ENCODE measurements at places on chromosomes 1 and 21. TPM values are rescaled to one million over a fixed set of nuclear protein-coding genes. Genes with fewer than 3 reads are reported as not detected.
A peak's percentile ranks its signal among the peaks of the same experiment; 100 is the strongest.

Gene NEK2
- total RNA-seq = 23.5 TPM

Gene TMEM39B
- total RNA-seq = 25.8 TPM

Gene AIRE
- 0.09 TPM for total RNA-seq

Gene LRRC38
- total RNA-seq = 0.25 TPM

Gene FAM177B
- total RNA-seq = not detected

Gene MCOLN2
- 3.8 TPM for total RNA-seq

Gene S100A7A
- total RNA-seq = not detected

Gene SH2D1B
- not detected for total RNA-seq

Gene INTS7
- total RNA-seq = 17.3 TPM

Gene CCDC181
- total RNA-seq = 1.5 TPM

DNA sequence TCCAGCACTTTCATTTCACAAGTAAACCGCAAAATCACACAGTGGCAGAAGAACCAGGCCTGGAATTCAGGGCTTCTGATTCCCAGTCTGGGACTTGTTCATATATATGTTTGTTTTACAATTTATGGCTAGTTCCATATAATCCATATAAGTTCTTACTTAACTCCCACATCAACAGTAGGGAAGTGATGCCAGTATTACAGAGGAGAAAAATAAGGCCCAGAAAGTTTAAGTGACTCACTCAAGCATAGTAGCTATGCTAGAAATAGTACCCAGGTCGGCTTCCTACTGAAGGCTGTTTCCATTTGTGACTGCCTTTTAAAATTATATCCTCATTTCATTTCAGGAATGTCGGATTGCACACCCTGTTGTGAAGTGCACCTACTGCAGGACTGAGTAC lies 1.4 kb downstream of the FAM76A start:
- DNase-seq = no peak

DNA sequence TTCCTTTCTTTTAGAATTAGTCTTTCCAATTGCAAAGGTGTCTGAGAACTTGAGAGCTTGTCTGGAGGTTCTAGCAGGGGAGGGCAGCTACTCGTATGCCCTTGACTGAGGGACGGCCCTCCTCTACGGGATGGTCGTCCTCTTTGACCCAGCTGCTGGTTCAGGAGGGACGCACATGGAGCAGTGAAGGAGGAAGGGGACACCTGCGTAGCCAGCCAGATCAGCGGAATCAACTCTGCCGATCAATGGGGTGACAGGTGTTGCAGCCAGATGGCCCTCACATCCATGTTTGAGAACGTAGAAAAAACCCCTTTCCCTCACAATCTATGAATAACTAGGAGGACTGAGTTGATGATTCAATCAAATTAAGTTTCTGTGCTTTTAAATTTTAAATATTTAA lies 15.7 kb upstream of the A3GALT2 start:
- no peak for DNase-seq

DNA sequence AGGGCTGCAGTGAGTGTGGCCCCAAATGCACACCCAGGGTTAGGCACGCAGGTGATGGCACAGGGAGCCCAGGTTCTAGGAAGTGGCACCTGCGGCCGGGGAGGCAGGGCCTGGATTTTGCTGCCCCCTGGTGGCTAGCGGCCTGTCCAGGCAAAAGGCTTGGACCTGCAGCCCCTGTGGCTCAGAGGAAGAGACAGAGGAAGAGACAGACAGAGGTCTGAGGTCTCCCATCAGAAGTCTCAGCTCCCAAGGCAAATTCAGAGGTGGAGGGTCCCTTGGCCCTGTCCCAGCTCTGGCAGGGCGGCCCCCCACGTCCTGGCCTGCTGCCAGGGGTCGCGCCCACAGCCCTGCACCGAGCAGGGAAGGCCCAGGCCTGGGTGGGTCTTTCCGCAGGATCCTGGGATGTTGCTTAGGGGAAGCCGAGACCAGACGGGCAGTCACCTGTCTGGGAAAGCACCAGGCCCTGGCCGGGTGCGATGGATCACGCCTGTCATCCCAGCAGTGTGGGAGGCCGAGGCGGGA lies 8.0 kb upstream of the TNFRSF14 start:
- peak; percentile 87 for DNase-seq

DNA sequence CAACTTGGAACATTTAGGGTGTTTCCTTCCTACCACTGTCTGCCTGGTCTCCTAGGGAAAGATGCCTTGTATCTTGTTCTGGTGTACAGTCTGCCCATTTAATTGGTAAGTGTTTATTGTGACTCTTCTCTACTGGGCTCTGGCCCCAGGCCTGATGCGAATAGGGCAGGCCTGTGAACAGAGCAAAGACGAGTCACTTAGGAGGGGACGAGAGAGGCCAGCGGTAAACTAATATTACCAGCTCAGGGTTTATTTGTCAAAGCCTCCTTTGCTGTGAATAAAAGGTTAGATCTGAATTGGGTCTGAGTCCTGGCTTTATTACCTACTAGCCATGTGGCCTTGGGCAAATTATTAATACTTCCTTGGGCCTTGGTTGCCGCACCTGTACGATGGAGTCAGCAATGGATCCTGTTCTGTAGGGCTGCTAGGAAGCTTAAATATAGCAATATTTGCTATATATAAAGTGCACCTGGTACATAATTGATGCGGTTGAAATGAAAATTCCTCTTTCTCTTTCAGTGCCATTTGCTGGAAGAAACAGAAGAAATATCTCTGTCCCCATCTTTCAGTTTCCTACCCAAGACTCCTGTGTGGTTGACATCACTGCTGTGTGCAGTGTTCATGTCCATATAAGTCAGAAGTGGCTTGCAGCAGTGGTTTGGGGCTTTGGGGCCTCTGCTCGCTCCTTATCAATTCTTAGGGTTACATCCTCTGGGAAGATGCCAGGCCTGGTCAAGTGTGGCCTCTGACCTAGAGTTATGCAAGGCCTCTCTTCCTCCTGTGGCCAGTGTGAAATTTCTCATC lies 32.4 kb downstream of the MAPKAPK2 start:
- no peak for DNase-seq

DNA sequence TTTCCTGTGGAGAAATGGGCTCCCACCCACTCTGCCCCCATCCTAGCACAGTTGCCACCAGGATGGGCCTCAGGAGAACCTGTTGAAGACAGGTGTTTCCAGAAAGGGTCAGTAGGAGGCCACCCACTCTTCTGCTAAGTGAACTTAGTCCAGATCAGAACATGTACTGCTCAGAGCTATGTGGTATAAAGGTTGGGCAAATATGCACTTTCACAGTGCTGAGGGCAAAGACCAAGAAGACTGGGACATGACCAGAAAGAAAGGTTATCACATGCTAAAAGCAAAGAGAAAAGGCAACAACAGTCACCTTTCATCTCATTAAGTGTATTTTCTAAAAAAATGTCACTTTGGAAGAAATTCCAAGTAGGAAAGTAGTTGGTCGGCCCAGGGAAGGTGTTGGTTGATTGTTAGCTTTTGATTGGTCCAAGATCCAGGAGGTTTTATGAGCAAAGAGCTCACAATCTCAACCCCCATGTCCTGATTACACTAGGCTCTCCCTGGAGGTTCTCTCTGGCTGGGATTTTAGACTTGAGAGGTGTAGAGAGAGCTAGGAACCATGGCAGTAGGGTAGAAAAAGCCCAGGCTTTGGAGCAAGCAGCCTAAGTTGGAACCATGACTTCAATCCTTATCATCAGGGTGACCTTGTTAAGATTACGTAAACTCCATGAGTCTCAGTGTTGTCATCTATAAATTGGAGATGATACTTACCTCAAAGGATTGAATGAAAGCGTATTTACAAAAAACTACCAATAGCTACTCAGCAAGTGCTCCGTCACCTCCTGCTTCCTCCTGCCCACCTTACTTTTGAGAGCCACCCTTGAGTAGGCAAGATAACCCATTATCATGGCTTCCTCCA lies 102.6 kb downstream of the GLUL start:
- DNase-seq = no peak

- DNase-seq = no peak
These were observed 9.3 kb downstream of the HLX start for GRCh38 chr1:220888417-220888986.

- no peak for DNase-seq
These were observed 81.8 kb downstream of the CDC7 start for GRCh38 chr1:91582431-91582921.

DNA sequence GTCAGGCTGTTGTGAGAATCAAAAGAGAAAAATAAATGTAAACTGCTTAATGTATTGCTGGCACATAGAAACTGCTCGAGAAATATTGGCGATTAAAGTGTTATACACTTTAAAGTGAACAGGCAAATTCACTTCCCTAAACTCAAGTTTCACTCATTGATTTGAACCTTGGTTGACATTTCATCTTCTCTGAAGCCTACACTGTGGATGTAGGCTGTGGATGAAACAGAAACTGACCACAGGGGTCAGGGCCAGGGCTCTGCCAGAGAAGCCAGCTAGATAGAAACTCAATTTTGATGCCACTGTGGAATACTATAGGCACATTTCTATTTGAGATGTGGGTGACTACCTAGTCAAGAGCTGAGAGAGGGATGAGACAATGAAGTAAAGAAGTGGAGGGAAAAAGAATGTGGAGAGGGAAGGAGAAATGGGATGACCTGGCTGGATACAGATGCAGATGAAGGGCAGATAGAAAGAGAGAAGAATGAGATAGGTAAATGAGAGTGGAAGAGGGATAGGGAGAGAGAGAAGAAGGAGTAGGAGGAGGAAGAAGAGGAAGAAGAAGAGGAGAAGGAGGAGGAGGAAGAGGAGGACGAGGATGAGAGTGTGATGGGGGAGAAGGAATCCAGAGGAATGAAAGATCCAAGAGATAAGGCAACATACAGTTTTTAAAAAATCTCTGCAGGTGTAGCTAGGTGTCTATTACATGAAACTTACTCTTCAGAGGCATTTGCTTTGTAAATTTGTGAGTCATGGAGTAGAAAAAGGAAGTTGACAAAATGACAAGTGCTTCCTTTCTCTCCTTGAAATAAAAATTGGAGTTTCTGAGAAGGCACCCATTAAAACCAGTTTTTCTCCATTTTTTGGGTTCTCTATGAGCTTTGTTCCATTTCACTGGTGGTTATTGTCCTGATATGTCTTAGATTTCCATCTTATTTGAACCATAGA lies 17.4 kb upstream of the CD1D start:
- DNase-seq = no peak

- DNase-seq = peak; percentile 16
These were observed 2.4 kb upstream of the PRAMEF18 start for GRCh38 chr1:13228343-13228781.

- no peak for DNase-seq
These were observed 3.5 kb upstream of the TMEM52 start for GRCh38 chr1:1922702-1922955.

- DNase-seq = no peak
These were observed 115.1 kb upstream of the CHODL start for GRCh38 chr21:18129526-18129925.

DNA sequence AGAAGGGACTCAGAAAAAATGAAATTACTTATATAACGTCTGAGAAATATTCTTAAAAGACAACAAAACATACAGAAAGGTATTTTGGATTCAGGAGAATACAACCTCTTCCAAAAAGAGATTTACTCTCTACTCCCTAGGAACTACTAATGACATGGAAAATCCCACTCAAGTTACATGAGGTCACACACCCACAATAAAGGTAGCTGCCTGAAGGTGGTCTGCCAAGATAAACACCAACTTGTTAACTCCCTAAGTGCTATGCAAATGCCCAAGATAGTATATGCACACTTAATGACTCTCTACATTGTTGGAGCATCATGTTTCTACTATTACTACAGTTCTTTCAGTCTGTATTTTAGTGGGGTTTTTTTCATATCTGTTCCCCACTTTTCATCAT lies 26.5 kb downstream of the RERE start:
- DNase-seq = no peak

DNA sequence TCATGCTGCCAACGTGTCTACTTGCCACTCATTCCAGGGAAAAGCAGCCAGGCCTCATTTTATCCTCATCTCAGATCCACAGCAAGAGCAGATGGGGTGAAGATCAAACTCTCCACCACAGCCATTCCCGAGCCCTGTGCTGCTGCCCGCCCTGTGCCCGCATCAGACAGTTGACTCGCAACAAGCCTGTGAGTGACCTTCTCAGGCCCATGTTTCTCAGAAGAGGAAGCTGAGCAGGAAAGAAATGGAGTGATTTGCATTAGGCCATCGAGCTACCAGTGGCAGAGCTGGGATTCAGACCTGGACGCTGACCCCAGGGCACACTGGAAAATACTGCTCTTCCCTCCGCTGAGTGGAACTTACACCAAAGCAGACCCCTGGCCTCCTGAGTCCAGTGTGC lies 1.2 kb downstream of the CNR2 start:
- DNase-seq = no peak

DNA sequence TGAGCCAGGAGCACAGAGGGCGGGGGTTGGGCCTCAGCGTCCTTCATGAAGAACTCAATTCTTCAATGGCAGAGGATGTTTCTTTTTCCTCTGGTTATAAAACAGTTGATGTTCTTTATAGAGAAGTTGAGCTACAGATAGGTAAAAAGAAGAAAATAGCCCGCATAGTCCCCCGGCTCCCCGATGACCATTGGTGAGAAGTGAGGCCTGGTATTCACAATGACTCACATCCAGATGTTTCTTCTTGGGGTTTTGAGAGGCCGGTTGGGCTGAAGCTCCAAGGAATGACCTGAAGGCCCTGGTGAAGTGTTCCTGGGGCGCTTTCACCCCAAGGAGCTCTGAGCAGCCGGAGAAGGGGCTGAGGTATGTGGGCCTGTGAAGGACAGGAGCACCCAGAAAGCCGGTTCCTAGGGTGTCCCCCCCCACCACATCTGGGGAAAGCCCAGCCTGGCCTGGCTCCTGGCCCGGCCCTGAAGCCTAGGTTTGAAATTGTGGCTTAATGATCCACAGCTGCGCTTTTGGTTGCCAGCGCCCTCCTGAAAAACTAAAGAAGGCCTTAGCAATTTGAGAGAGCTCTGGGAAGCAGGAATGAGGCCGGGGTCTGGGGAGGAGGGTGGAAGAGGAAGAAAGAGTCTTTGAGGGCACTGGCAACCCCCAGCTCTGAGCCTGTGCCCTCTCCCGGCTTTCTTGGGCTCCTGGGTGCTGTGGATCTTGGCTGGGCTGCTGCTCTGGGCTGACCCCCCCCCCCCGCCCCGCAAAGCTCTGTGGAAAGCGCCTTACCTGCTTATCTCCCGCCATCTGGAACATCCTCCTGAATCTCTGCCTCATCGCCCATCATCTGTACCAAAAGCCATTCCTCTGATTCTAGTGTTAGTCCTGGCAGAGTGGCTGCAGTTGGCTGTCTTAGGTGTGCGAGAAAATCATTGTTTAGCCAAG lies 444.7 kb downstream of the CAMTA1 start:
- no peak for DNase-seq

DNA sequence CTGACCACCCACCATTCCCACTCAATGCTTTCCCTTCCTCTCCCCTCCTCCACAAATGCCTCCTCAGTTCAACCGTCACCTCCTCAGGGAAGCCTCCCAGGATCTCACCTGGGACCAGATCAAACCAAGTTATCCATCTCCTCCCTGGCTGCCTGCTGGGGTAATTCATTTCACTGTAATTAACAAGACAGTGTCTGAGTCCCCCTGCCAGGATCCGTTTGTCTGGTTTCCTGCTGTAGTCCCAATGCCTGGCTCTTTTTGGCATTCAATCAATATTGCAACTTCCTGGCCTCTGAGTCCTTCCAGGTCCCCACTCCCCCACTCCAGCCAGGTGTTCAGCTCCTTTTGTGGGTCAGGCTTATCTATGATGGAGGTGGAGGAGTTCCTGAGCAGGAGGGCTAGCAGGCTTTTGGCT lies 687.7 kb downstream of the PTPRU start:
- peak; percentile 28 for DNase-seq

- no peak for DNase-seq
These were observed 34.3 kb downstream of the PIK3R3 start for GRCh38 chr1:46098027-46098712.

Data from WTC11 (cell line).